ENCODE measurements at places on chromosomes 4 and X. TPM values are rescaled to one million over a fixed set of nuclear protein-coding genes. Genes with fewer than 3 reads are reported as not detected.

DNA sequence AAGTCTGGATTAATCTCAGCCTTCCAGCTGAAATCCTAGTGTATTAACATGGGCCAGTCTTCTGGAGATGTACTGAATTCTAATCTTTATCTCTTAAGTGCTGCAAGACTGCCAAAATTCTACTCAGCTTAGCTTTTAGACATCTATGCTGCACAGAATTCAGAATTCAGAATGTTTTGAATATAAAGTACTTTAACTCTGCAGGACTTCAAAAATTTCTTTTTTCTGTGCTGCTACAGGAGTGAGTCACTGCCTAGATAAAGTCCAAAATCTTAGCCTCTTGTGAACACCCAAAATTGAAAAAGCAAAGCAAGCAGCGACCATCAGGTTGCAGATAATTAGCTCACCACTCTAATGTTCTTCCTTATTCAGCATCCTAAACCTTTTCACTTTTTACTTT is 1092.6 kb upstream of the PCDH10 start:
- DNase-seq, result no peak

DNA sequence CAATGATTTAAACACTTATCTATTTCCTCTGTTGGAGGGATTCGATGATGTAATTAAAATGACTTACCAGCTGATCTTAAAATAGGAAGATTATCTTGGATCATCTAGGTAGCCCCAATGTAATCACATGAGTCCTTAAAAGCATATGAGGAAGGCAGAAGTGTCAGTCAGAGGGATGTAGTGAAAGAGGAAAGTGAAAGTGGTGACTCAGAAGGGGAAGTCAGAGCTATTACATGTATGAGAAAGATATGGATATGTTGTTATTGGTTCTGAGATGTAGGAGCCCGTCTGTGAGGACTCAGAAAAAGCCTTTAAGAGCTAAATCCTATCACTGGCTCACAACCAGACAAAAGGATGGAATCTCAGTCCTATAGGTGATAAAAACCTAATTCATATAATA is 456.4 kb downstream of the DACH2 start:
- no peak for DNase-seq

DNA sequence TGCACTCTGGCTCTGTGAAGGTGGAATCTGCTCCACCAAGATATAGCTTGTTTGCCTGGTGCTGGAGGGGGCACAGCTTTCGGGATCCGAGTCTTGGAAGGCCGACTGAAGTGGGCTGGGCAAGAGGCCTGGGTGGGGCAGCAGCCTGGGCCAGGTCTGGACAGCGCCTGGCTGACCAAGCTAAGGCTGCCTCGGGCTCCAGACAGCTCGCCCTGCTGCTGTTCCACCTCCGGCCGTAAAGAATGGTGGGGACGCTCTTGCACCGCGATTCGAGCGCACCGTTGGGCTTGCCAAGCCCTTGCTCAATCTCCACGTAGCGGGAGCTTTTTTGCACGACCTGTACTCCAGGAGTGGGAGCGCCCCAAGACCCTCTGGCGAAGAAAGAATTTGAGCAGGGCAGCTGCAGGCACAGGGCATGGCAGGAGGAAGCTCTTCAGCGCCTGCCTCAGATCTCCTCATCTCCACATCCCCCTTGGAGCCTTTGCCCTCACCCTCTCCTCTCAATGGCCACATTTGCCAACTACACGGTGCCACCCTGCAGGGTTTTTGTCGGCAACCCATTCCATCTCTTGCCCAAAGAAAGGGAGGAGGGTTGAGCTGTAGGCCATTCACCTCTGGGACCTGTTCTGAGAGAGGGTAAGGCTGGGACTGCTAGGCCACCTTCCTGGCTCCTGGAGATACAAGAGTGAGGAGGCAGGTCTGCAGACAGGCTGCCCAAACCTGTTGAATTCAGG is 18.9 kb downstream of the CNGA2 start:
- peak; percentile 21 for DNase-seq

GRCh38 chrX:97968376-97969163 is 1084.9 kb downstream of the RPA4 start:
- no peak for DNase-seq

DNA sequence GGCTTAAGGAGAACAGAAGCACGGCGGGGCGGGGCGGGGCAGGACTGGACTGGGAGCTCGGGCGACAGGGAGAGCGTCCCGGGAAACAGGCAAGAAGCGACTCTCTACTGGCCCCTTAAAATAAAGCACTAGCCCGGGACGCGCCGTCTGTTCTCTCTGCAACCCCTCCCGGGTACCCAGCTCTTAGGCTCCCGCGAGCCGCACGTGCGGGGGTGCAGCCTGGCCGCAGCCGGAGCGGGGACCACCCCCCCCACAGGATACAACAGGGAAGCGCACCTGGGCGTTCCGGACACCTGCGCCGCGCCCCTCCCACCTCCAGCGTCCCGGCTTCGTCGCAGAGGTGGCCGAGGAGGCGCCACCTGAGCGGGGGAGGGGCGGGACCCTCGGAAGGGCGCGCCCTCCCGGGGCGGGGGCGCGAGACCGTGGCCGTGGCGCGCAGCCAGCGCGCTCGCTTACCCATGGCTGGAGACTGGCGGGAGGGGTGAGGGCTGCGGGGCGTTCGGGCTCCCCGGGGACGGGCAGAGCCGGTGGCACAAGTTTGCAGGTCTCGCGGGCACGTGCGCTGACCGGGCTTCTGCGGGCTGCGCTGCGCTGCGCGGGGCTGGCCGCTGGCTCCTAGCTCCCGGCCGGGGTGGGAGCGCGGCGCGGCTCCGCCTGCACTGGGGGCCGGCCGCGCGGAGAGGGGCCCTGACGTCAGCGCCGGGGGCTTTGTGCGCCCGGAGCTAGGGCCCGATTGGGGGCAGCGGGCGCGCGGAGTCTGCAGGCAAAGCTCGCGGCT is 91.5 kb downstream of the GEMIN8 start:
- peak; percentile 1 for DNase-seq

GRCh38 chrX:9252182-9252581 is 212.7 kb upstream of the TBL1X start:
- no peak for DNase-seq

DNA sequence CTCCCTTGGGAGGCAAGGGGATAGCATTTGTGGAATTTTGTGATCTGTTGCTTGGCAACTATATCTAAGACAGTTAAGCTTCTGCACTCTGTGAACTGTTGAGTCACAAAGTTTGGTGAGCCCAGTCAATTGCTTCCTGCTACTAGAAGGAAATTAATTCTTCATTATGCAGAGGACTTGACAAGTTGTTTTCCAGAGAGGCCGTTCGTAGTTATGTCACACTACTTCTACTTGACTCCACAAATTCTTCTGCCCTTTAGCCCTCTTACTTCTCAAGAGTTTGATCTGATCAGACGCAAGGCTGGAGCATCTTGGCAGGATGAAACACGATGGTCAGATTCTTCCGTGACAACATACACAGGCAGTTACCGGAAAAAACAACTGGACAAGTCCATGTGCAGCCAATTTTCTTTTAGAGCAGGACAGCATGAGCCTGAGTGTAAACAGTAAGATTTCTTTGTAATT is at the start of gene C4orf51:
Gene C4orf51 (plus strand): TSS at position 156 of the 465 bp plus-strand sequence. CDS start 58 bp downstream, at position 214.
- no peak for DNase-seq

- no peak for DNase-seq
Observed at GRCh38 chrX:43664708-43665107, 8.6 kb downstream of the MAOA start.

- DNase-seq, result no peak
Observed at GRCh38 chr4:39626261-39626660, 12.4 kb downstream of the SMIM14 start.

DNA sequence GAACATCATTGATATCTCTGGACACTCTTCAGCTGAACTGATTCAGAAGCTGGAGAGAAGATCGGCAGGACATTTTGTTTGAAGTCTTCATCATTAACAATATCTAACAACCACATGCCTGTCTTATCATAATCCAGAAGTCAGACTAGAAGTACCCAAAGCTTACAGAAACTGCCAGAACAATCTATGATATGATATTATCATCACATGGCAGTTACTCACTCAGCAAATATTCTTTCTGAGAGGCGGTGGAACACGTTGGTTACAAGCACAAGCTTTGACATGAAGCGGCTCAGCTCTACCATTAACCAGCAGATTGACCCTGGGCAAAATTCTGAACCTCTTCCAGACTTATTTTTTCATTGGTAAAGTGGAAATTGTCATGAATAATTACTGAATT is 69.4 kb upstream of the KIT start:
- DNase-seq, result no peak

DNA sequence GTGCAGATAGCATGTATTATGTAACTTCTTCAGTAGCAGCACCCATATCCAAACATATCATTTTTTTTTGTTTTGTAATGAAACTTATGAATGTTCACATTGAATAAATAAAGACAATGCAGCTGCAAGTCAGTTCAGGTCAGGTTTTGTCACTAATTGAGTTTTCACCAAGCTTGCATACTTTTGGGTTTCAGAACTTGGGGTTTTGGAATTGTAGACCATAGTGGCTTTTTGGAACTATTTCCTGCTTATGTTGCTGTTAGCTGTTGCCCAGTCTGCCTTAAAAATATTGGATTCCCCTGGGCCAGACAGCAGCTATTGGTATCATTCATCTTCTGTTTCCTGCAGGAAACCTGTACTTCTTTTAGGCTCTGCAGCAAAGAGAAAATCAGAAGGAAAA is 113.4 kb upstream of the LIMCH1 start:
- DNase-seq, result no peak

- no peak for DNase-seq
Observed at GRCh38 chrX:127568691-127569090, 483.5 kb downstream of the ACTRT1 start.

DNA sequence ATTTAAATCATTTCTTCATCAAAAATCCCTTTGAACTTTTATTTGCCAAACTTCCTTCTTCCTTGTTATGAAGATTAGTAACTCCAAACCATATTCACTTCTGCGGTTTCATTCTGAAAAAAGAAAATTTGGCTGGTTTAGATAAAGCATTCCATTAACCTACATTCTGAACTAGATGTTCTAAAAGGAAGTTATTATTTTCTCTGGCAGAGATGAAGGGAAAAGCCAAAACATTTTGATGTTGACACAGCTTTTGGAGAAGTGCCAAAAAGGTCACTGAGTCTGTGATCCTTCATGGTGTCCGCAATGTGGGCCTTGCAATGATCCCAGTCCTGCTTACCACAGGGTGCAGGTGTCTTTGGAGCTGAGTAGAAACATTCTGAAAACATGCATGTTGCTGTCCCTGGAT is 36.0 kb downstream of the CXCL8 start:
- DNase-seq, result no peak

- no peak for DNase-seq
Observed at GRCh38 chr4:95676190-95676589, 127.4 kb upstream of the UNC5C start.

DNA sequence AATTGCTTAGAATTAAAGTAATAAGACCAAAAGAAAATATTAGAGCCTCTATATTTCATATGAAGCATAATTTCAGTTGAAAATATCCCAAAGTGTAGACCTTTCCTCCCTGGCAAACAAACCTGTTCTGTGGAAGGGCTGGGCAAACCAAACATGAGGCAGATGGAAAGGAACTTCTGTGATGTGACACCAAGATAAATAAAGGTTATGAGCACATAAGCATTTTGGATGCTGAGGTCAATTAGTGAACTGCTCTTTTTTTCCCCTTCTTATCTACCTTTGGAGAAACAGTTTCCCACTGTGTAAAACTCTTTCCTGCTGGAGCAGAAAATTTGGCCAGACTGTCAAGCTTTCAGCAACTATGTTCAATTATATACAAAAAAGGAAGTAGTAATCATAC is 109.6 kb upstream of the STIM2 start:
- no peak for DNase-seq

DNA sequence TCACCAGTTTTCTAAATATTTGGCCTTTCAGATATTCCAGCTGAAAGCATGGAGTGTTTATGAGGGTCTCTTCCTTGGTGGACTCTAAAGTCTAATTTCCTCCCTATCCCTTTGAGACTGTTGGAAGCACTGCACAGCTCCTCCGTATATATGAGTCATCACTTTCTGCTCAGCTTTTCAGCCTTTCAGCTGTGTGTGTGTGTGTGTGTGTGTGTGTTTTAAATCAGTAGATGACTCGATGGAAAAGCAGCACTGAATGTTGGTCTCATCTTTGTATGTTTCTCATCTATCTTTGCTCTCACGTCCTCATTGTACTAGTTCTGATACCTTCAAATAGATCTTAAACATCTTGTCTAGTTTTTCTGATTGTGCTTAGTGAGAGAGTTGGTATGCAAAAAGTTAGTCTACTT is 81.6 kb downstream of the ZFX start:
- DNase-seq, result no peak

DNA sequence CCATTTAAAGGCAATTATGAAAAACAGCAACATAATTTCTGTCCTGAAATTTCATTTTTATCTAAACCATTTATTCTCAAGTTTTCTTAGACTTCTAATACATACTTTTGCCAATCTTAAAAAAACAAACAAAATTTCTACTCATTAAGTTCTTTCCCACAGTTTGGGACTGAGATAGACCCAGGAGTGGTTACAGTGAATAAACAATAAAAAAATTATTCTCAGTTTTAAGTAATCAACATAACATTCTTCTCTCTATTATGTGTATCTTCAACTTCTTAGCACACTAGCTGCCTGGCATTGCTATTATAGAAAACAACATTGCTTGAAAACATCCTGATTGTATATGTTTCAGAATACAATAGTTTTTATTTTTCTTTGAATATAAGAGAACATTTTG is 532.8 kb downstream of the IL15 start:
- no peak for DNase-seq

DNA sequence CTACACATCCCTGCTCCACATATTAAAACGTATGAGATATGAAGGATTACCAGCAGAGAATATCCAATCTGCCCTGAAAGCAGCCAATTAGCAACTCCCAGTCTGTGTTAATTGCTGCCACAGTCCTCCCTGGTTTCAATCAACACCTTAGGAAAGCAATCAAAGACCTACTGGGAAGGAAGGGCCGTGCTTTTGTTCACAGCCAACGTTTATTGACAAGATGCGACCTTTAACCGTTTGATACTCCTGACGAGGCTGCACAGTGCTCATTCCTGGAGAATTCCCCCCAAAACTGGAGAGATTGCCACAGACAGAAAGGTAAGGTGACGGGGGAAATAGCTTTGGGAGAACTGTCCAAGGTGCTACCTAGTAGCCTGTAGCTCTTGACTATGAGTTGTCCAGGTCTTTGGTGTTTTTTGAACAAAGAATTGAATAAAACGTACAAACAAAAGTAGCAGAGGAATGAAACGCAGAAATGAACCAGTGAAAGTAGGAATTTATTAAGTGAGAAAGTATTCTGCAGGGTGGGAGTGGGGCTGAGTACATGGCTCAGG is 596.5 kb downstream of the NLGN4X start:
- no peak for DNase-seq

- DNase-seq, result no peak
Observed at GRCh38 chr4:73520821-73521220, 39.3 kb downstream of the AFM start.

RAB40A gene
- total RNA-seq, result 0.36 TPM

POLN gene
- 4.6 TPM for total RNA-seq

ASB12 gene
- not detected for total RNA-seq

GAGE12E gene
- not detected for total RNA-seq

POF1B gene
- 0.12 TPM for total RNA-seq

PAQR3 gene
- 12.8 TPM for total RNA-seq

XK gene
- total RNA-seq, result not detected

VCX3A gene
- not detected for total RNA-seq

DIAPH2 gene
- total RNA-seq, result 10.6 TPM

All from activated T-cell treated with anti-CD3 and anti-CD28 coated beads, Interleukin-2, amount 50 U/mL, for 72 hours (primary cell).